ENCODE measurements at places on chromosomes 4 and X.

DNA sequence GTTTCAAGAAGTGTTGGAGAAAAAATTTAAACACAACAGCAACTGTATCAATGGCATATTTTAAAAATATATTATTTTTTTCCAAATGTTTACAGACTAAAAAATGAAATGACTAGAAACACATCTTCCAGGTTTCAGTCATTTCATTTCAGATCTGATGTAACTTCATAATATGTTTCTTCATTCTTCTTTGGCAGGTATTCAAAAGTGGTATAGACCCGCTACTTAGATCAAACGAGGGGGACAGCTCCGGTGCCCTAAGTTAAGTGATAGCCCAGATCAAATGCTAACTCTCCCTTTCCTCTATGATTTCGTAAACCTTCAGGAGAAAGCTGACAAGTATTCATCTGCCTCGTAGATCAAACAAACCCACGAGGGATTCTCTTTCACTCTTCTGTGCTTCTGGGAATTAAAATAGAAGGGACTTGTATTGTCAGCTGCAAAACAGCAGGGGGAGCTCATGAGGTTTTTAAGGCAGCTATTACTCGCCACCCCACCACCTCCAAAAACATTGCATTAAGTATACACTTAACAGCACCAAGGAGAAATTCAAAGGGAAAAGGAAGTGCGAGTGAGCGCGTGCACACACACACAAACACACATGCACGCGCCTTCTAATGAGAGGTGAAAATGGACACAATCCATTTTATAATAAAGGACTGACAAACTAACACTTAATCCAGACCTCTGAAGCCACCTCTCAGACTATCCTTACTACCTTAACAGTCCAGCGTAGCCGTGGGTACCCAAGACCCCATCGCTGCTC, 21.4 kb downstream of the HELT start:
- DNase-seq: peak; percentile 14

DNA sequence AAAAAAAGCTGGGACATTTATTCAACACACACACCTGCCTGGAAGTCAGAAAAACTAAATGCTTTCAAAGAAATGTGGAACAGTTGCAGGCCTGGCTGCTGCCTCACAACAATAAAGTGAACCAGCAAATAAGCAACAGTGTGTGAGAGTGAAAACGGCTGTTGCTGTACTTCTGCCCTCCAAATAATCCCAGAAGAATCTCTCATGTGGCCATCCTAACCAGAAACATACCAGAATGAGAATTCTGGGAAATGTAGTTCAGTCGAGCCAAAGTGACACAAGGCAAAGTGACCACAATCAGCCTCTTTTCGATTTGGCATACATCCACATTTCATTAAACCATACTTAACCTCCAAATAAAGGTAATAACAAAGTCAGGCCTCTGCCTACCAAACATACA, 204.5 kb downstream of the SLC7A11 start:
- no peak for DNase-seq

DNA sequence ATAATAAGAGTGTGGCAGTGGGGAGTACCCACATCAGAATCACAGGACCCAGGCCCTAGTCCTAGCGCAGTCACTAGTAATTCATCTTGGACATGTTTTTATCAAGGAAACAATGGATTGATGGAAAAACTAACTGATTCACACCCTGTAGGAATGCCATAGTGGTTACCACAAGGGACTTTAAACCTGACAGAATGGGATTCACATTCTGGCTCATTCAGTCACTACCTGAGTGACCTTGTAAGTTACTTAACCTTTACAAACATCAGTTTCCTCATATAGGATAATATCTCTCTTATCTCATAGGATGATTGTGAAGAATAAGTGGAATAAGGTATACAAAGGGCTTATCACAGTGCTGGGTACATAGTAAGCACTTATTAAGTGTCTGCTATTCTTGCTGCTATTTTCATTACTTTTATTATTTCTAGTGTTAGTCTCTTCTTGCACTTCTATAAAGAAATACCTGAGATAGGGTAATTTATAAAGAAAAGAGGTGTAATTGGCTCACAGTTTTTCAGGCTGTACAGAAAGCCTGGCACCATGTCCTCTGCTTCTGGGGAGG, 247.5 kb upstream of the KLF3 start:
- no peak for DNase-seq

GRCh38 chr4:62871078-62871477, 1538.2 kb downstream of the TECRL start:
- no peak for DNase-seq

GRCh38 chr4:7929118-7929951, 10.3 kb downstream of the AFAP1 start:
- no peak for DNase-seq

GRCh38 chrX:125651426-125651825, 331.8 kb downstream of the TEX13C start:
- no peak for DNase-seq

- no peak for DNase-seq
Measured at GRCh38 chr4:127212701-127213100, 420.1 kb upstream of the INTU start.
